ENCODE measurements at places on chromosomes 2 and 18.

DNA sequence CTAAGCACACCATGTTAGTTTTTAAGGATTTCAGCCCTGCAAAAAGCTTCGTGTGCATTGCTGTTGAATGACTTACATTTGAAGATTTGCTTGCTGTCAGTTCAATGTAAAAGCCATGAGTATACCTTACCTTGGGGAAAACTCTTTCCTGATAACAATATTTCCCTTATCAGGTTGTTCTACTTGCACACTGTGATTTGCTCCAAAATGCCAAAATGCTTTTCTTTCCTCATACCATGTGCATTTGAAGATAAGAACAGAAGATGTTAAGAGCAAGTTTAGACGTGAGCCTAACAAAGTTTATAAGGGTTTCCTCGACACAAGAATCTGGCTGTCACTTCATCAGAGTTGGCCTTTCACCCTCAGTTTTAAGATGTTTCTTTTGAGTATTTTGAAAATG is 57.6 kb downstream of the SCN1A start:
- no peak for DNase-seq

GRCh38 chr2:9592699-9593098 is 37.1 kb upstream of the ADAM17 start:
- no peak for DNase-seq

- DNase-seq: peak; percentile 58
These were observed 12.8 kb upstream of the GBX2 start for GRCh38 chr2:236180831-236181453.

DNA sequence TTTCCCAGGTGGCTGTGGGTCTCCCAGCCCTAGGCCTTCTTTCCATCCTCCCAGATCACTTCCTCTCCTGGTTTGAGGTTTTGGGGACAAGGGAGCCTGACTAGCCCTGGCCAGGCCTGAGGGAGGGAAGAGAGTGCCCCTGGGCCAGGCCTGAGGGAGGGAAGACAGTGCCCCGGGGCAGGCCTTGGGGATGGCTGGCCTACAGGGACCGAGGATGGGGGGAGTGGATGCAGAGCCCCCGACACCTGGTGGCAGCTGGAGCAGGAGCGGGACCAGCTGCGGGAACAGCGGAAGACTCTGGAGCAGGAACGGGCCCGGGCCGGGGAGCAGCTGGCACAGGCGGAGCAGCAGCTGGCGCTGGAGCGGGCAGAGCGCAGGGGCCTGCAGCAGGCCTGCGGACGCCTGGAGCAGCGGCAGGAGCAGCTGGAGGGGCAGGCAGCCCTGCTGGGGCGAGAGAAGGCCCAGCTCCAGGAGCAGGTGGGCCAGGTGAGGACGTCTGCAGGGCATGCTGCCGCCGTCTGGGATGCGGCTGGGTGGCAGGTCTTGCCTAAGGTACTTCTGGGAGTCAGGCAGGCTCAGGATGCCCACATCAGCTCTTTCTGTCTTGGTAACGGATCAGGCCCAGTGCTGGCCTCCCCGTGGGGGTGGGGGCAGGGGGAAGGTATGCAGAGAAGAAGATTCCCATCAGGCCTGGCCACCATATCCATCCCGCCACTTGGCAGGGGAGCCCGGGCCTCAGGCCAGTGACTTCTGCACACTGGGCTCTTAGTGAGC is 29.2 kb downstream of the CROCC2 start:
- DNase-seq: no peak

DNA sequence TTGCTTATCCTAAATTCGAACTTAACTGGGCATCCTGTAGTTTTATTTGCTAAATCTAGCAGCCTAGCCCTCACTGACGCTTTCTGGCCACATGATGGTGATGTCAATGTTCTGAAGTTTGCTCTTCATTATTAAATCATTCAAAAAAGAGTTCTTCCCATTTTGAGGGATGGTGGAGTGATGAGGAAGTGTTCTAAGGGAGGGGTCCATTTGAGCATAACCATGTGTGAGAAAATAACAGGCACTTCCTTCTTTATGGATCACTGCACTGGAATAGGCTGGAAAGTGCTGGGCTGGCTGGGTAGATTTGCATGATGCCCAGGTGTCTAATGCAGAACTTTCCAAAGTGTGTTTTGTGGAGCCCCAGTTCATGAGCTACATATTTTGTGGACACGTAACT is 74.2 kb downstream of the TNFRSF11A start:
- DNase-seq: no peak

DNA sequence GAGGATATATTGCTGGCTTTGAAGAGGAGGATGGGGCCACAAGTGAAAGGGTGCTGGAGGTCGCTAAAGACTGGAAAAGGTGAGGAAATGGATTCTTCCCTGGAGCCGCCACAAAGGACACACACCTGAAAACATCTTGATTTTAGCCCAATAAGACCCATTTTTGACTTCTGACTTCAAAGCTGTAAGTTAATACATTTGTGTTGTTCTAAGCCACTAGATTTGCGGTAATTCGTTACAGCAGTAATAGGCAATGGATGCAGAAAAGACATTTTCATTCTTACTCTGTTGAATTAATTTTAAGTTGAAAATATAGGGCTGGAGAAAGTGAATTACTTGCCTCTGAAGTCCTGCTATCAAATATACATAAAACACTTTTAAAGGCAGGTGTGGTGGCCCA is 117.7 kb upstream of the RAB12 start:
- no peak for DNase-seq

DNA sequence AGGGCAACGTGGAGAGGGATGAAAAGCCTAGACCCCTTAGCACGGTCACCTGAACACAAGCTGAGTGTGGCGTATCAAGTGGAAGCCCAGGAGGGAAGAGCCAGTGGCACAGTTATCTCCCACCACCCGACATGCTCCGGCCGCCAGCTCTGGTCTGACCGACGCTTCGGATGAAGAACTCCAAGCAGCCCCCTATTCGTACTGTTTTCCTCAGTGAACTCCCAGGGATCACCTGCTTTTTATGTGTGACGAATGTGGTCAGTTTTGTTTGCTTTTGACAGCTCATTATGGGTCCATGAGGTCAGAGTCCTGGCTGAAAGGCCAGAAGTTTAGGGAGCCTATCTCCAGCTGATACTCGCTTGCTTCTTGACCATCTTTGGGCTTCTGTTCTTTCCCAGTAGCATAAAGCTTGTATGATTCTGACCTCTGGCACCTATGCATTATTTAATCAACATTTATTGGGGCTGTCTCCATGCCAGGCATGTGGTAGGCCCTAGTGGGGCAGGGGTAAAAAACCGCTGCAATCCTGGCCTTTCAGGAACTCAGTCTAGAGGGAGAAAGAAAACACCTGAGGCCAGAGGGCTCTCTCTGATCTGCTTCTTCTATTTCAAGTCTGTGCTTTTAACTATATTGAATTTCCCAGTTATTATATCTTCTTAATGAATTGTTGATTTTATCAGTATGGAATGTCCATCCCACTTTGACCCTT is 33.0 kb upstream of the MRPL33 start:
- no peak for DNase-seq

- peak; percentile 35 for DNase-seq
These were observed 584 bp downstream of the BOLA3 start for GRCh38 chr2:74146929-74147726.

GRCh38 chr2:88885275-88885674 is 193.8 kb downstream of the RPIA start:
- no peak for DNase-seq

GRCh38 chr2:101972621-101973434 is 18.9 kb upstream of the IL1R2 start:
- DNase-seq: peak; percentile 95

DNA sequence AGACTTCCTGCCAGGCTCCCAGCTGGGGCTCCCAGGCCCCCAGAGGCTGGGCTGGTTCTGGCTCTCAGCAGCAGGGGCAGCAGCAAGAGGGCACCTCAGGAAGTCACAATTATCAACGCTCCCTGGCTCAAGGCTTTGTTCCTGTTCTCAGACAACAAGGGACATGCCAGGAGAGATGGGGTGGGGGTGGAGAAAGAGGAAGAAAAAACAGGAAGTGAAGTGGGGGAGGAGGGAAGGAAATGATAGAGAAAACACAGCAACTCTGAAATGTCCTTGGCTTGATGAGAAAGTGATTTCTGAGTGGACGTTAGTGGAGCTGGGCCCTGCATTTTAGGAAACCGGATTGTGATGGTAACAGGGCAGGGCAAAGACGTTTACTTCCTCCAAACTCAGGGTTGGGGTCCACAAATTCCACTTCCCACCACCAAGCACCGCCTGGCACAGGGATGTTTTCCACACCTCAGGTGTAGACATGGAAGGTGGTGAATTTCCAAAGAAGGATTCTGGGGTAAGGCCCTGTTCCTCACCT is 40.4 kb downstream of the CYRIA start:
- DNase-seq: no peak

DNA sequence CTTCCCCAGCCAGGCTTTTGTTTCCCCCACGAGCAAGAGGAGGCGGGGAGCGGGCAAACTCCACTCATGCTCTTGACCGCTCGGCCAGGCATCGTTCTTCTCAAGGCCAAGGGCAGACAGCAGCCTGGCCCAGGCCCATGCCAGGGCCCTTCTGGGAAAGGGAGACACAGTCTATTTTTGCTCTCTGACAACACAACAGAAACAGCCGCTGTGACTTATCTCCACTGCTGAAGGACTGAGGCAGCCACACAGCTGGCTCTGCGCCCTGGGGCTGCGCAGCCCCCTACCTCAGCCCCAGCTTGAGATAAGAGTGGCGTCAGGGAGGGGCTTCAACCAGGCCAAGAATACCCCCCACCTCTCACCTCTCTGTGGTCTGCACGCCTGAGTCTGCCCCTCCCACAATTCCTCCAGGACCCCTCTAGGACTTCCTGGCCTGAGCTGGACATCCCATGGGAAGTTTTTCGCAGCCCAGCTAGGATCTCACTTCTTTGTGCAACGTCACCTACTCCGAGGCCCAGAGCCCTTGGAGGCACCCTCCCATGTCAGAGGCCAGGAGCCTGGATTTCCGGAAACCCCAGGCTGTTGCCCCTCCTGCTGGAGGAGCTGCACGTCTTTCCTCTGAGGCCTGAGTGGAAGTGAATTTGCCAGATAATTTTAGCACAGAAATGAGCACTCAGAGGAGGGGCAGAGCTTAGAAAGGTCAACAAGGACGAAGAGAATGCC is 118.9 kb upstream of the OTOS start:
- no peak for DNase-seq

GRCh38 chr2:114550895-114551793 is 108.7 kb downstream of the DPP10 start:
- DNase-seq: peak; percentile 45

GRCh38 chr2:187679454-187679853 is 125.2 kb upstream of the TFPI start:
- no peak for DNase-seq

DNA sequence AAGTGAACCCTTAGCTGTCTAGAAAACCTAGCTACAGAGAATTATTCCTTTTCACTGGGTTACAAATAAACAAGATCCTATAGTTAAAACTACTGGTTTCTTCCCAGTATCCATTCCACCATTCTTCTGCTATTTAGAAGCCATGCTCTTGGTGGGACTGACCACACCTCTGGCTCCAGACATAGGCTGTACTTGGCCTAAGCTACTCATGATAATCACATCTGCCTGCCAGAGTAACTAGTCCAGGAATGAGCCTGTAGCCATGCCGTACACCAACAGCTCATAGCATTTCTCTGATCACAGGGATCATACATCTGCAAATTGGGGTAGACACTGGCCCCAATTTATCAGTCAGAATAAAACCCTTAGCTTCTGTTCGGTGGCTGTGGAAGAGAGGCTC is 33.7 kb downstream of the NABP1 start:
- DNase-seq: no peak

DNA sequence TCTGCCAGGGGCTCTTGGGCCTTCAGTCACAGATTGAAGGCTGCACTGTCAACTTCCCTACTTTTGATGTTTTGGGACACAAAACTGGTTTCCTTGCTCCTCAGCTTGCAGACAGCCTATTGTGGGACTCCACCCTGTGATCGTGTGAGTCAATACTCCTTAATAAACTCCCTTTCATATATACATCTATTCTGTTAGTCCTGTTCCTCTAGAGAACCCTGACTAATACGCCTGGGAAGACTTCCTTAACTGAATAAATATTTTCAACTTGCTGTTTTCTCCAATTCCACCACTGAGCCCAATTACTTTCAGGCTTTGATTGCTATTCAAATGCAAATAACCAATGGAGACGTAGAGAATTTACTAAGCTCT is 61.4 kb upstream of the CCDC195 start:
- DNase-seq: no peak

GRCh38 chr2:47050021-47050760 is 104.9 kb downstream of the STPG4 start:
- no peak for DNase-seq

DNA sequence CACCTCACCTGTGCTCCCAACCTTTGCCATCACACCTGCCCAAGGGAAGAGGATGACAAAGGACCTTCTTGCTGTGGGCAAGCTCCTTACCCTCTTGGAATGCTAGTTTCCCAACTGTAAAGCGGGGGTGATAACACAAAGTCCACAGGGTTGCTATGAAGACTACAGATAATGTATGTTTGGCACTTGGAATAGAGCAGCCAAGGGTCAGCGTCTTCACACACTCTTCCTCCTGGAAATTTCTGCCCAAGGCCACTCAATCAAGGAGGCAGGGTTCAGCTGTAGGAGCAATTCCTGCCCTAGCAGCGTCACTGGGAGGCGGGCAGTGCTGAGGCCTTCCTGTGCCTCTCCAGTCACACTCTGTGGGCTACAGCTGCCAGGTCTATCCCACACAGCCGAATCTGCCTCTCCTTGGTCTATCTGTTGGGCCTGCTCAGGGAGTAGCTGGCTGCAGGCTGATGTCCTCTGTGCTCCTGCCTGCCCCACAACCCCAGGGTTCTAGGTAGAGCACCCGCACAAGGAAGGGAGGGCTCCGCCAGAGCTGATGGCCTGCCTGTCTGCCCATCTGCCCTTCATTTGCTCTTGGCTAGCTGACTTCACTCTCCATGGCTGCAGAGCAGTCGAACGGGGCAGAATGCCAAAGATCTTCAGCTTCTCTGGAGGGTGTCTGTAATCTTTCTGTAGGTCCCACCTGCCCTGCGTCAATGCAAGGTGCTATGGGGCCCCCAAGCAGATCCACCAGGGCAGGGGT is 91.9 kb downstream of the MRO start:
- DNase-seq: no peak

DNA sequence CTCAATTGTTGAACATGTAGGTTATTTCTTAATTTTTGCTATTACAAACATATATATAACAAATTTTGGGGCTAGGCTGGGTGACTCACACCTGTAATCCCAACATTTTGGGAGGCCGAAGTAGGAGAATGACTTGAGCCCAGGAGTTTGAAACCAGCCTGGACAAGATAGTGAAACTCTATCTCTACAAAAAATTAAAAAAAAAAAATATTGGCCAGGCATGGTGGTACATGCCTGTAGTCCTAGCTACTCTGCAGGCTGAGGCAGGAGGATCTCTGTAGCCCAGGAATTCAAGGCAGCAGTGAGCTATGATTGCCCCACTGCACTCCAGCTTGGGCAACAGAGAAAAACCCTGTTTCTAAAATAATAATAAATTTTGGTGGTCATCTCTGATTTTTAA is 23.5 kb downstream of the SLC4A1AP start:
- DNase-seq: no peak

DNA sequence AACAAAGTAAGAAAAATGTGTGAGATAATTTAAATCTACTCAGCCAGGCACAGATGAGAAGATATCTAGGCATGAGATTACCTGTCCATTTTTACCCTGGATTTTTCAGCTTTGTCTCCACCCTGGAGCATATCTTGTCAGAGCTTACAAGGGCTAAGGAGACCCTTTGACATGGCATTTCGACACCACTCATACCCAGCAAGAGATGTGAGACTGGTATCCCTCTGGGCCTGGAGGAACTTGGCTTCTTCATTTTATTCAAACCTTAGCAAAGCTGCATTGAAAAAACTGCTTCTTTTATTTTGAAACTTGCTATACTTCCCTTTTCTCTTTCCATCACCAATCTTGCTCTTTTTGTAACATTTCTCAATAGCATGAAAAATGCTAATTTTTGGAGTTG is 194.9 kb upstream of the HNMT start:
- no peak for DNase-seq

GRCh38 chr2:74938264-74938663 is 20.2 kb upstream of the POLE4 start:
- no peak for DNase-seq
